ENCODE measurements at places on chromosomes 13 and 19.

- DNase-seq: peak; percentile 47
These were observed 15.9 kb upstream of the RANBP3 start for GRCh38 chr19:5993648-5994358.

- no peak for DNase-seq
These were observed 41.1 kb upstream of the MRI1 start for GRCh38 chr19:13723206-13723605.

GRCh38 chr19:2044709-2045500, 6.1 kb downstream of the MKNK2 start:
- DNase-seq: no peak

DNA sequence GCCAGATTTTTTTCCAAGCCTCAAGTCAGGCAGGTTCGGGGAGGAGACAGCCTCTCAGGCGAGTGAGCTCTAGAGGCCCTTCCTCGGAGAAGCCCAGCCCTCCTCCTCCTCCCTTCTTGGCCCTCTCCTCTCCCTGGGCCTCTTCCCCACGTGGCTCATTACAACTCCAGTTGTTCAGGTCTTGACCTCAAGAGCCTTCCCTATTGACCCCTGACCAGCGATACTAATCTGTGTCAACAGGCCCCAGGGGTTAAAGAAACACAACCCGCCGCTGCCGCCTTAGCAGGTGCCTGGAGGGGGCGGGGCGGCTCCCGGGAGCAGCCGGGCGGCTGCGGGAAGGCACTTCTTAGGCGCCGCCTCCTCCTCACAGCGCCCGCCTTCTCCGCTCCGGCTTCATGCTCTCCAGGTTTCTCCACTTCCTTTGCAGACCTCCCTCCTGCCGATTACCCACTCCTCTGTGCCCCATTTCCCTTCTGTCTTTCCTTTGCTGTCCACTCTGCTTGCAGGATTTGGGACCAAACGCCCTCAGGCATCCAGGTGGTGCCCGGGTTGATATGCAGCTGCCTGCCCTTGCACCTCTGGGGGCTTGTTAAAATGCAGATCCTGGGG, 51.0 kb downstream of the LYL1 start:
- peak; percentile 22 for DNase-seq

GRCh38 chr13:36981156-36981743, 17.9 kb downstream of the ALG5 start:
- DNase-seq: peak; percentile 56

- DNase-seq: peak; percentile 31
These were observed 7.2 kb downstream of the ZNF296 start for GRCh38 chr19:45069056-45069455.

- no peak for DNase-seq
These were observed 24.4 kb downstream of the LIG4 start for GRCh38 chr13:108190897-108191296.

- no peak for DNase-seq
These were observed 12.6 kb upstream of the EPHX3 start for GRCh38 chr19:15244808-15245207.
